Effector CD4-positive, alpha-beta T cell (primary cell): ENCODE measurements at places on chromosomes 11 and 22.

DNA sequence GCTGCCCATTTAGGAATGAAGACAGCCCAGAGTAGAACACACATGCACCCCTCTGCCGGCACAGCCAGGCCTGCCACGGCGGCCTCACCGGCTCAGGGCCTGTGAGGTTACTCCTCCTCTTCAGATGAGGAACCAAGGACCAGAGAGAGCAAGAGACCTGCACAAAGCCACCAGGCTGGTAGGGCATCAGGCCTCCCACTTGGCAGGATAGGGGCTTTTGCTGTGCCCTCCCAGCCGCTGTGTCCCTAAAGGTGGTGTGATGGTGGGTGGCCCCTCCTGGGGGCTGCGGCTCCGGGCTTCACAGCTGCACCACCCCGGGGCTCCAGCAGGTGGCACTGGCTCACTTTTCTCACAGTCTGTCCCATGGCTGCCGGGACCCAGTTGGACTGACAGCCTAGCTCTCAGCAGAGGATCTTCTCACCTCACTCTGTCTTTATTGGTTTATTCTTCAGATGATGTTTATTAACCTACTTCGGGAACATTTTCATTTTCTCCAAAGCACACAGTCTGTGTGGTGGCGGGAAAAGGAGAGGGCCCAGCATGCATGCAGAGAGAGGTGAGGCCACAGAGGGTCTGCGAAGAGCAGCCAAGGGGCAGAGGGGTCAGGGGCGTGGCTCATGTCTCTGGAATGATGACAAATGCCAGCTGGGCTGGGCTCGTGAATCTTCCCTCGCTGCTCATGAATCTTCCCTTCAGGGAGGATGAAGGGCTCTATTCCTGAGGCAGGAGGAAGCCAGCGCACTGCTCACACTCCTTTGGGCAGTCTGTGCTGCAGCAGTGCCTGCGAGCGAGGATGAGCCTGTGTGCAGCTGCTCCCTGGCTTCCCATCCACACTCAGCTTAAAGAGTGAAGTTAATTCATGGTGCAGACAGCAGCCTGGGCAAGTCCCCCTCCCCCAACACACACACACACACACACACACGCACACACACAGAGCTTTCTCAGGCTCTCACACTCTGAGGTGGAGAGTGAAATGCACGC is 101.1 kb upstream of the PITPNB start:
- peak; percentile 33 for DNase-seq

GRCh38 chr11:79440571-79441460 is at the start of gene TENM4:
Gene TENM4 (minus strand): TSS chr11:79441030. CDS start chr11:79069944, 371,086 bp downstream.
- no peak for DNase-seq

DNA sequence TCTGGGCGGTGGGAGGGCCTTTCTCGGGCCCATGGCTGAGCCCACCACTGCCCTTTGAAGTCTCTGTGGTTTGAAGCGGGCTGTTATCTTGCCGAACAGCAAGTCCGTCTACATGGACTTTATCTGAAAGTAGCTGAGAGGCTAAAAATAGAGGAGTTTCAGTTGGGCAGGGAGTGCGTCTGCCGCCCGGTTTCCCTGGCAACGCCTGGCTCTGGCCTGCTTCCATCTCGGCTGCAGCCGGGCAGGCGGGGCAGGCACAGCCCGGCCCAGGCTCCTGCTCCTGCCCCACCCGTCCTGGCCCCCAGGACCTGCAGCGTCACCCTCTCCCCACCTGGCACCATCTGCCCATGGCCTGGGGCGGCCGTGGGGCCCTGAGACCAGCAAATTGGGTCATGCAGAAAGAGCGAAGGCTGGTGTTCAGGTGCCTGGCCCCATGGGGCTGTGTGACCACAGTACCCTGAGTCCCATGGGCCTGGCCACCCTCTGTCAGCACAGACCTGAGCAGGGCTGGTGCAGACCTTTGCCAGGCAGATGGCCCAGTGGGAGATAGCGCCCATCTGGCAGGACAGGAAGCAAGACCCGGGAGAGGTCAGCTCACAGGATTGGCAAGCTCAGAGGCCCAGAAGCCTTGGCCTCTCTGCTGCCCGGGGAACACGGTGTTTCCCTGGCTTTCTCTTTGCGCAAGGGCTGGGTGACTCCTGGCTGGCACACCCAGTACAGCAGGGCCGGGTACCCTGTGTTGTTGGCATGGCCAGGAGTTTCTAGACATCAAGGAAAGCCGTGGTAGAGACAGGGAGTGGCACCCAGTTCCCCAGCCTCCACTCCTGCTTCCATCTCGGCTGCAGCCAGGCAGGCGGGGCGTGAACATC is 79.1 kb upstream of the KCNQ1OT1 start:
- peak; percentile 1 for DNase-seq

DNA sequence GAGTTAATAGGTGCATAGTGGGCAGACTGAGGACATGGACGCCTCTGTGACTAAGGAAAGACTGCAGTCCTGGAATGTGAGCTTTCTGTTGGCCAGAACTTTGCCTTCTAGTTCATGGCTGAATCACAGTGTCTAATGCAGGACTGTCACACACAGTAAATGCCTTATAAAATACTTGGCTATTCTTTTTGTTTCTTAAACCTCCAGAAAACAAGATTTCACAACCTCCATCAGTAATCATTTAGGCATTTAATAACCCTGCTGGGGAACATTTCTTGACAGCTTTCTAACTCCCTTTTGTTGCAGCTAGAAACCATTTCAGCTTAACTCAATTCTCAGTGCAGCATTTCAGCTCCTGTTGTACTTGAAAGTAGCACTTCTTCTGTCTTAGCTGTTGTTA is 335.8 kb upstream of the DDI1 start:
- no peak for DNase-seq

- DNase-seq, result no peak
These were observed 560.4 kb downstream of the TBC1D22A start for GRCh38 chr22:47322854-47323253.

GRCh38 chr11:129365816-129366215 is 9.8 kb upstream of the BARX2 start:
- no peak for DNase-seq

GRCh38 chr22:38171927-38172831 is 9.5 kb downstream of the PLA2G6 start:
- DNase-seq, result no peak

GRCh38 chr11:115984228-115984627 is 480.0 kb upstream of the CADM1 start:
- no peak for DNase-seq

- peak; percentile 26 for DNase-seq
These were observed 81.9 kb upstream of the CRTAM start for GRCh38 chr11:122756417-122756816.

DNA sequence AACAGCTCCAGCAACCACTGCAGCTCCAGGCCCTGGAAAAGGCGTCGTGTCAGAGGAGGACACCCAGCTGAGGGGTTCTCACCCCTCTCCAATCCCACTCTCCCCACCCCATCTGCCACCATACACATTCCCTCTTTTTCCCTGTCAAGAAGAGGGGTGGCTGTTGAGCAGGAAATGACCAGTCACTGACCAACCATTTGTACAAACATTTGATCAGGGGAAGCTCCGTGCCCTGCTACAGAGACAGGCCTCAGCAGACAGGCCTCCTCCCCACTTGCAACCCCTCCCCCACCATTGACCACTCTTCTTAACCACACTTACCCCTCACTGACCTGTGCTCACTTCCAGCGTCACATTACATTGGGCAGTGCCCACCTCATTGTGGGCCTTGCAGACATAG is 2.3 kb upstream of the VSIG2 start:
- no peak for DNase-seq

- DNase-seq, result no peak
These were observed 24.1 kb downstream of the FZD4 start for GRCh38 chr11:86930957-86931547.

- no peak for DNase-seq
These were observed at the start of gene ZC3H12C for GRCh38 chr11:110092515-110093406. Gene ZC3H12C (plus strand): TSS chr11:110093392. CDS start chr11:110093412, 20 bp downstream.

GRCh38 chr11:76391021-76391420 is 9.9 kb downstream of the GVQW3 start:
- no peak for DNase-seq
